ENCODE measurements at places on chromosomes 1 and 21. TPM values are rescaled to one million over a fixed set of nuclear protein-coding genes. Genes with fewer than 3 reads are reported as not detected.
A peak's percentile ranks its signal among the peaks of the same experiment; 100 is the strongest.

Gene FCGR2B
- not detected for total RNA-seq

Gene RPE65
- not detected for total RNA-seq

Gene ELAPOR1
- 0.57 TPM for total RNA-seq

Gene OVAAL
- total RNA-seq: not detected

Gene KCNQ4
- total RNA-seq: 4.1 TPM

Gene OR6K3
- not detected for total RNA-seq

Gene TFF1
- 0.61 TPM for total RNA-seq

Gene MIXL1
- total RNA-seq: not detected

Gene KAZN
- 13.4 TPM for total RNA-seq

DNA sequence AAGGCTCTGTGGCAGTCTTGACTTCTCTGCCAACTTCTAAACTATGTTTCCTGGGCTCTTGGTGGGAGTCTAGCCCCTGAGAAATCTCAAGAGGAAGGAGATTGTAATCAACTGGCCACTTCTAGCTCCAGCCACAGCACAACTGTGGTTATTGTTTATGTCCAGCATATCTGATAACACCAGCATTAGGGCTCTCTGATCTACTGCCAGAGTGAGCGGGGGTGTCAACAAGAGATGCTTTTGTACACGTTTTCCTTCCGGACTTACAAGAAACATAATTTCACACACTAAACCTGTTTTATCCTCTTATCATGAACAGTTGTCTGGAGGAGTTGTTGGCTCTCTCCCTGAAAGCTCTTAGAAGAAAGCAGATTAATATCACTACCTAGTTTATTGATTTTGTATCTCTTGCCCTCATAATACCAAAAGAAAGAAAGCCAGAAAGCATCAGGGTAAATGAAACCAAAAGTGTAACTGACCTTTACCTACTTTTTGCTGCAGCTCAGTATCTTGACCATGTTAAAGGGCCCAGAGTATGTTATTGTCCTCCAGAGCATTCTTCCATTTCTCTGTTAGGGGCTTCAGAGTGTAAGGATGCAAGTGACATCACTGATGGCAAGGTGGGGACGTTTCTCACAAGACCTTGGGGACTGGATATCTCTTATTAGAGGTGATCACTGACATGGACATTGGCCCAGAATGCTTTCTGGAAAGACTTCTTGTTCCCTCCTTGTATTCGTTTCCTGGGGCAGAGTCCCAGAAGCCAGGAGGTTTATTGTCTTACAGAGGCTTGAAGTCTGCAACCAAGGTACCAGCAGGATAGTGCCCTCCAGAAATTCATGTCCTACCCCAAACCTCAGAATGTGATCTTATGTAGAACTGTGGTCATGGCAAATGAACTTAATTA is 9.6 kb upstream of the SH2D1B start:
- DNase-seq: no peak

DNA sequence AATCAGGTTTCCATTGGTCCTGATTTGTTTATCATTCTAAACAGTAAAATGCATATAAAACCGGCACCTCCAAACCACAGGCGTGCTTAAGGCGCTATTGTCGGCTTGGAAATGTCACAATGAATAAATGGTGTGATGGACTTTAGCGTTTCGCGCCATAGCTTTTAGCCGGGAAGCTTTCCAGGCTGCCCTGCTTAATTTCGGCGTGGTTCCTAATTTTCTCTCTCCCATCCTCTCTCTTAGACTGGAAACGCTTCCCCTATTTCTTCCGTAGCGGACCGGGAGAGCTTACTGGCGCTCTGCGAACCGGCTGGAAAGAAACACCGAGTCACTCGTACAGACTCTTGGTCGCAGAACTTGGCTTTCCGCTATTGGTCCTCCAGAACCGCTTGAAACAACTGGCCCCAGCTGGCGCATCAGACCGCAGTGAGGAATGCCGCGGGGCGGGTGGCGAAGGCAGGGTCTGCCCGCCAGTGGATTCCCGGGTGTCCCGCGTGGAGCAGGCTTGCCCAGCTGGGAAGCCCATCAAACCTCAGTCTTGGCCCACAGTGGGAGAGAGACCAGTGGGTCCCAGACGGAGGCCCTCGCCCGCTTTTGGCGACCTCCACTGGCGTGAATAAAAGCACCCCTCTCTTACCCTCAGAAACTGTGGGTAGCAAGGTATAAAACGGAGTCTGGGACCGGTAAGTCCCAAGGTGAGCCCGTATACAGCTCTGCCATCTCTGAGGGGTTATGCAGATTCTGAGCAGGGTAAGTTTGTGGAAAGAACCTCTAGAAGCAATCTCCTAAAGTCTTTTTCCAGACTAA is 4.0 kb upstream of the LHX8 start:
- DNase-seq: no peak

- no peak for DNase-seq
Observed at GRCh38 chr1:194155962-194156361, 969.5 kb upstream of the B3GALT2 start.

DNA sequence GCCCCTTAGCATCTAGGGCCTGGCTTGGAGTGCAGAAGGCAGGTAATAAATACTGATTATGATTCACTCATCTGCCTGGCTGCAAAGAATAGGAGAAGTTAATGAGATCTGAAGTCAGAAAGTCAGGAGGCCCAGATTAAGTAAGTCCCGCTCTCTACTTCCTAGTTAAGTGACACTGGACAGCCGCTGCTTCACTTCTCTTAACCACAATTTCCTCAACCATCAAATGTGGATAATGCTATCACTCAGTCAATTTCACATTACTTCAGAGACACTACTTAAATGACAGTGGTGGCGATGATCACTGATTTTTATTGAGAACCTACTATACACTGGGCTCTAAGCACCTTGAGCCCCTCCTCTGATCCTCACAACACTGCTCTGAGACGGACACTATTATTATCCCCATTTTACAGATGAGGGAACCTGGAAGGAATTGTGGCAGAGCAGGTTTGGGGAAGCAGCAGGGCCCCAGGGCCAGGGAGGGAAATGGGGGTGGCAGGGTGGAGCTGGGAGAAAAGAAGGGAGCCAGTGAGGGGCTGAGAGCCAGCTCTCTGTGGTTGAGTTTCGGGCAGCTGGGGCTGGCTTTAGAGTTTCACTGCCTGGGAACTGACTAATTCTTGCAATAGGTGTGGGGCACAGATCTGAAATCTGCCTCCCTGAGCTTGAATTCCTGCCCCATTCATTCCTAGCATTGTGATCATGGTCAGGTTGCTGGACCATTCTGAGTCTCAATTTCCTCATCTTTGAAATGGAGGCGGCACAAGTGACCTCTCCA is 2.4 kb upstream of the E2F2 start:
- DNase-seq: no peak

- no peak for DNase-seq
Observed at GRCh38 chr21:36247316-36248010, 72.5 kb upstream of the MORC3 start.

DNA sequence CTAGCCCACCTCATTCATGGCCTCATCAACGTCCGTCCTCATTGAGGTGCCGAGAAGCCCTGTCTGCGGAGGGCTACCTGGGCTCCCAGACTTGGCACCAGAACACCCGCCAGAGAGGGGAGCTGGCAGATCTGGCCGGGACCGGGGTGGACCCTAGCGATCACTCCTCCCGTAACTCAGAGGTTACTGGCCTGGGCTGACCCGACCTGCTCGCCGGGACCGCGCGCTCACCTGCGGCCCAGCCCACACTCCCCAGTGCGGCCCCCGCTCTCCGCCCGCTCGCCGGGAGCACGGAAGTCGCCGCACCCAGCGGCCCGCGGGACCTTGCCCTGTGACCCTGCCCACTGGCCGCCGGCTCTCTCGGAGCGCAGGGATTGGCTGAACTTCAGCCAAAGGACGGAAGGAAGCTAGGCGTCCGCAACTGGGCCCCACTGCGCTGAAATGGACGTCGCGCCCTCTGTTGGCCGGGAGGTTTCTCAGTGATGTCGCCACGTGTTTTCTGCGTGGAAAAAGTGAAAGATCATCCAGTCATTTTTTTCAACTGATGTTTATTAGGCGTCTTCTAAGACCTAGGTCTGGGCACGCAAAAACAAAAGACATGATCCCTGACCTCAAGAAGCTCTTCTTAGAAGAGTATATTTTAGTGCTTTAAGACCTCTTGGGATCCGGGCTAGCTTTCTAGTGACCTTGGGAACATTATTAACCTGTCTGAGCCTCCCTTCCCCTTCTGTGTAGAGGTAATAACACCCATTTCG is at the start of gene SMIM12:
SMIM12 (minus strand) TSS at position 304 of the 755 bp plus-strand sequence. CDS start 3,772 bp downstream, outside the sequence.
- peak; percentile 90 for DNase-seq

GRCh38 chr1:6497215-6497866 is 5.9 kb upstream of the PLEKHG5 start:
- no peak for DNase-seq

All from HCT116 (cell line).